ENCODE measurements at places on chromosomes 2 and 18. TPM values are rescaled to one million over a fixed set of nuclear protein-coding genes. Genes with fewer than 3 reads are reported as not detected.

The AP1S3 gene
- total RNA-seq = 1.0 TPM

The PPP1R1C gene
- total RNA-seq = 1.6 TPM

The CERS6 gene
- total RNA-seq = 30.8 TPM

The FBLN7 gene
- total RNA-seq = 9.9 TPM

The TCF23 gene
- total RNA-seq = 0.52 TPM

The EVX2 gene
- total RNA-seq = under 0.01 TPM

The BARD1 gene
- total RNA-seq = 89.8 TPM

The ZNF397 gene
- total RNA-seq = 18.3 TPM

The FAM228A gene
- 0.52 TPM for total RNA-seq

The NTSR2 gene
- total RNA-seq = not detected

The GPR17 gene
- total RNA-seq = 1.0 TPM

The SERPINB2 gene
- not detected for total RNA-seq

The ALPG gene
- not detected for total RNA-seq

The COL4A3 gene
- under 0.01 TPM for total RNA-seq

The CFC1B gene
- not detected for total RNA-seq

The BMP10 gene
- not detected for total RNA-seq

The DTNB gene
- total RNA-seq = 3.1 TPM

The CDH7 gene
- total RNA-seq = 0.52 TPM

The ST6GAL2 gene
- total RNA-seq = 3.1 TPM

The OTOS gene
- total RNA-seq = not detected

The ABCG5 gene
- total RNA-seq = not detected

The ATF2 gene
- 35.0 TPM for total RNA-seq

The PTMA gene
- total RNA-seq = 422 TPM

The LIMS2 gene
- total RNA-seq = 5.7 TPM

The SYT4 gene
- not detected for total RNA-seq

The LINC00305 gene
- total RNA-seq = not detected

The LRP1B gene
- total RNA-seq = 2.6 TPM

The GAD1 gene
- total RNA-seq = 0.52 TPM

The C1GALT1C1L gene
- total RNA-seq = 1.0 TPM

The CDH20 gene
- 1.0 TPM for total RNA-seq

The KRTCAP3 gene
- not detected for total RNA-seq

The CPSF3 gene
- 27.7 TPM for total RNA-seq

The CTAGE1 gene
- total RNA-seq = not detected

The TUBA4B gene
- not detected for total RNA-seq

The RAB6C gene
- not detected for total RNA-seq

The CNRIP1 gene
- total RNA-seq = 17.7 TPM

The LYPD1 gene
- total RNA-seq = 4.2 TPM

The CKAP2L gene
- total RNA-seq = 1.0 TPM

The SLC30A3 gene
- 0.52 TPM for total RNA-seq

The DSG3 gene
- not detected for total RNA-seq

The UBR3 gene
- total RNA-seq = 67.8 TPM

The MOB4 gene
- 25.1 TPM for total RNA-seq

The SLC19A3 gene
- 4.2 TPM for total RNA-seq

The KCNE4 gene
- 7.3 TPM for total RNA-seq

The POTEI gene
- under 0.01 TPM for total RNA-seq

The WDR33 gene
- total RNA-seq = 41.2 TPM

The ASB18 gene
- 3.1 TPM for total RNA-seq

The CXCR1 gene
- 0.52 TPM for total RNA-seq

The LYG2 gene
- total RNA-seq = not detected

The PRKAG3 gene
- total RNA-seq = 9.9 TPM

The FOSL2 gene
- total RNA-seq = 10.4 TPM

The NPHP1 gene
- 11.5 TPM for total RNA-seq

The L3MBTL4 gene
- total RNA-seq = 5.2 TPM

The PCARE gene
- under 0.01 TPM for total RNA-seq

The NEU2 gene
- total RNA-seq = not detected

The AGBL5 gene
- 6.8 TPM for total RNA-seq

The NCKAP1 gene
- 83.0 TPM for total RNA-seq

The ZNF396 gene
- 1.6 TPM for total RNA-seq

Data from skeletal muscle tissue (tissue), 5 donors.